T-helper 17 cell (primary cell): ENCODE measurements at places on chromosomes 6 and 20.

- no peak for DNase-seq
- H3K4me3 ChIP-seq, result no peak overlapping the region
- no peaks in the 10 kb centered on the region for H3K36me3 ChIP-seq
- no peak overlapping the region for H3K27ac ChIP-seq
Observed at GRCh38 chr6:53433261-53433950, 84.7 kb upstream of the ELOVL5 start.

DNA sequence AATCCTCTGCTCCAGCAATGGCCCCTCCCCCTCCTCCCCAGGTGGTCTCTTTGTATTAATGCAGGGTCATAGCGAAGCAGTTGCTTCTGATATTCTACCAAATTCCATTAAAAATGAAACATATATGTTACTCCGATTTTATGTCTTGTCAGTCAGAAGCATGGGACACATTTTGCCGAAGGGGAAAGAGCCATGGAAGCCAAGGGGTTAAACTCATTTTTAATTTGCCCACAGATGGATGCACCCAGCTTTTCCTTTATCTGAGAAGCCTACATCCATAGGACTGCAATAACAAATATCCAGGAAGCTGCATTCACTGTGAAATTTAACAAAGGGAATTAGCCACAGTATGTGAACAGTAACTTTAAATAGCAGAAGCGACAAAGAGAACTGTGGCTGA is 688.2 kb downstream of the QKI start:
- peaks cover 6% of the 10 kb centered on the region for H3K27me3 ChIP-seq
- H3K4me3 ChIP-seq, result no peak overlapping the region
- H3K36me3 ChIP-seq, result no peaks in the 10 kb centered on the region

GRCh38 chr6:158954753-158955152 is 45.2 kb downstream of the RSPH3 start:
- H3K27me3 ChIP-seq, result peaks cover 3% of the 10 kb centered on the region
- no peak overlapping the region for H3K4me3 ChIP-seq
- H3K27ac ChIP-seq, result no peak overlapping the region

- peaks cover 4% of the 10 kb centered on the region for H3K36me3 ChIP-seq
- DNase-seq, result no peak
- H3K4me1 ChIP-seq, result peaks cover 2% of the 10 kb centered on the region
- peaks cover 61% of the 10 kb centered on the region for H3K27me3 ChIP-seq
- H3K27ac ChIP-seq, result no peak overlapping the region
- no peak overlapping the region for H3K4me3 ChIP-seq
Observed at GRCh38 chr20:558117-558516, 14.5 kb upstream of the CSNK2A1 start.

DNA sequence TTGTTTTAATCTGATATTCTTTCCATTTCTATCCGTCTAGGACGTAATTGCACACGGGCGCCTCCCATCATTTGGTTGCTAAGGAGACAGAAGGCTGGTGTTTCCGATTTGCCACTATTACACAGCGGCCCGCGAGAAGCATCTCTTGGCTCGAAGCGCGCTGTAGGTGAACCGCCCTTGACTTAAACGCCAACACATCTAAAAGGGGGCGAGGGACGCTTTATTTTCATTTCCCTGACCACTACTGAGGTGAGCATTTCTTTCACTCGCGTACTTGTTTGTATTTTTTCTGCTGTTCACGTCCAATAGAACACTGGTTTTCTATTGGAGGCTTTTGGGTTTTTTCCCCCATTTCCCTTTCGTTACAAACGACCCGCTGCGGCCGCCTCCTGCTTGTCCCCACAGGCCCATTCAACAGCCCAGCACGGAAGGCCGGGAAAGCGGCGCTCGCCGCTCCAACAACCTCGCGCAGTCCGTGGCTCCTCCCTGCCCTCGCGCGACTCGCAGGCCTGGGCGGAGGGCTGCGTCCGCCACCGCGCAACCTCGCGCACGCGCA is 505 bp upstream of the WRNIP1 start:
- no peaks in the 10 kb centered on the region for H3K27me3 ChIP-seq
- no peaks in the 10 kb centered on the region for H3K36me3 ChIP-seq
- peak overlapping the region; percentile 93 for H3K4me3 ChIP-seq
- peak overlapping the region; percentile 93 for H3K27ac ChIP-seq
- peak; percentile 58 for DNase-seq

DNA sequence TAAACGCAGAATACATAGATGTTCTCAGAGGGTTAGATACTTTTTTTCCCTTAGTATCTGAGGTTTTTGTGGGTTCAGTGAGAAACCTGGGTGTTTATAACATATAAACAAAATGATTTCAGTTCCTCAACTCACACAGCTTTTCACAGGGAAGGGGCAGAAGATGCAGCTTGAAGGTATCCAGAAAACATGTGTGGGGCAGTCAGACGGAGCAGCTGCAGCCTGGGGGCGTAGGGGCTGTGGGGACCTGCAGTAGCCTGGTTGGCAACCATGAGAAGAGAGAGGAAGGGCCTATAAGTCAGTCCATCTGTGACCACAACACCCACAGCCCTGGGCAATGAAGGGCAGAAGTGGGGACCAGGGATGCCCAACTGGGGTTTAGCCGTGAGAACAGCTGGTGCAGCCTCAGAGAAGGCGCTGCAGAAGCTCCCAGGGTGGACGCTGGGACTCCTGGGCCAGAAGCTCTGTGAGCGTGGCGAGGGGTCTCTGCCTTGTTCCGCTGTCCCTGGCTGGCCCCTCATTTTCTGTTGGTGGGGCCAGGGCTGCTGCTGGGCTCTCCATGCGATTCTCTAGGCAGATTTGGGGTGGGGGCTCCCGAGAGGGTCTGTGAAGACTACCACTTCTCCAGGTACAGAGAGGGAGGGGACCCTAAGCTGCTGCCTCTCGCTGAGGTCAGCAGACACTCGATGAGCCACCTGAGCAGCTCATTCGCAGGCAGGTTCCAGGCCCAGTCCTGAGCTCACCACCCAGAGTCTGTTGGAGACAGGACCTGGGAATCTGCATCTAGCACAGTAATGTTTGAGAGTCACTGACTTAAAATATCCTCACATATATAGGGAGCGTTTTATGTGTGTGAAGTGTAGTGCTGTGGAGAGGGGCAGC is 181.2 kb downstream of the ZDHHC14 start:
- H3K4me1 ChIP-seq, result peaks cover 18% of the 10 kb centered on the region
- no peaks in the 10 kb centered on the region for H3K36me3 ChIP-seq
- H3K27ac ChIP-seq, result peak overlapping the region; percentile 61

DNA sequence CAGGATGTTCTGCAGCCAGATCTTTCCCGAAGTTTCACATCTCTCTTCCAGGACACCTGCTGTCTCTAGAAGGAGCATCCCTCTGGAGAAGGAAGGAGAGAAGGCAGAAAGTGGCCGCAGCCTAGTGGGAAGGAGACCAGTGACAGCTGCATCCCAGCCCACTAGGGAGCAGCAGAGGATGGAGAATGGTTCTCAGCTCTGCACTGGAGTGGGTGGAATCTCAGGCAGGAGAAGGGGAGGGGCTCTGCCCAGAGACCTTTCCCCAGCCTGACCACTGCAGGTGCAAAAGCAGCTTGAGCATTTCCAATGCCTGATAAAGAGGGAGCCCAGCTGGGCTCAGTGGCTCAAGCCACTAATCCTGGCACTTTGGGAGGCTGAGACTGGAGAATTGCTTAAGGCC is 32.3 kb downstream of the NCR2 start:
- DNase-seq, result no peak
- peaks cover 8% of the 10 kb centered on the region for H3K36me3 ChIP-seq
- H3K27ac ChIP-seq, result no peak overlapping the region
- H3K4me1 ChIP-seq, result peaks cover 25% of the 10 kb centered on the region
- H3K27me3 ChIP-seq, result peaks cover 82% of the 10 kb centered on the region
- H3K4me3 ChIP-seq, result no peak overlapping the region

GRCh38 chr20:38673725-38674091 is 50.6 kb upstream of the SLC32A1 start:
- no peaks in the 10 kb centered on the region for H3K36me3 ChIP-seq
- DNase-seq, result no peak
- peak overlapping the region; percentile 87 for H3K4me3 ChIP-seq
- peaks cover 48% of the 10 kb centered on the region for H3K27me3 ChIP-seq
- H3K4me1 ChIP-seq, result peaks cover 13% of the 10 kb centered on the region

DNA sequence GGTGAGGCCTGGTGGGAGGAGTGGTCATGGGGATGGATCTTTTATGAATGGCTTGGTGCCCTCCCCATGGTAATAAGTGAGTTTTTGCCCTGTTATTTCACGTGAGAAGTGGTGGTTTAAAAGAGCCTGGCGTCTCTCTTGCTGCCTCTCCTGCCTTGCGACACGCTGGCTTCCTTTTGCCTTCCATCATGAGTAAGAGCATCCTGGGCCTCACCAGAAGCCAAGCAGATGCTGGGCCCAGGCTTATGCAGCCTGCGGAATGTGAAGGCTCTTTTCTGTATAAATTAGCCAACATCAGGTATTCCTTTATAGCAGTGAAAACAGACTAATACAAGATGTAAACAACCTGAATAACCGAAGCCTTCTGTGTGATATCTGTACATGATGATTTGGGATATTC is 27.6 kb downstream of the VTA1 start:
- peaks cover 15% of the 10 kb centered on the region for H3K36me3 ChIP-seq
- no peak for DNase-seq
- H3K27ac ChIP-seq, result no peak overlapping the region
- H3K4me3 ChIP-seq, result no peak overlapping the region
- H3K27me3 ChIP-seq, result no peaks in the 10 kb centered on the region
